ENCODE measurements at places on chromosomes 4 and X.

DNA sequence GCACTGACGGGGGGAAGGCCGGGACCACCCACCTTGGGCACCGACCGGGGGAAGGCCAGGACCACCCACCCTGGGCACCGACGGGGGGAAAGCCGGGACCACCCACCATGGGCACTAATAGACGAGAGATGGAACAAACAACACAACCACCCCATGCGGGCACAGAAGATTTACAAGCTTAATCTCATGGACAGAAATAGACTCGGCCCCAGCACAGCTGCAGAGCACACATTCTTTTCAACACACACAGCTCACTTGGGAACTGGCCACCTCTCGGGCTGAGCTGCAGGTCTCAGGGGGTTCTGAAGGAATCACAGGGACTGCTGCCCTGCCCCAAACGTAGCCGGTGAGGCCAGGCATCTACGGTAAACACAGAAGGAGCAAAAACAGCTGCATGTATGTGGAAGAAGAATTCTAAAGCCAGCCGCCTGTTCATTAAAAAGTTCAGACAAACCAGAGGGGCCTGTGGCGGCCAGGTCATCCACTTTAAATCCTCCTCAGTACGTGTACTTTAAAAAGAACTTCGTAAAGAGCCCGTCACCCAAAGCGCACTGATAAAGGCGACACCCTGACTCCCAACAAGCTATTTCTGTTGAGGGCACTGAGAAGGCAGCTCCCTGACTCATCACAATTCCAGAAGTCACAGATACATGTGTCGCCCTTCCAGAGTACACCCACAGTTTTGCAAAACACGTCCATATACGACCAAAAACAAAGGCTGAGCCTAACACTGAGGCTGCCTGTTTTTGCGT lies 17.7 kb downstream of the PPP2R3B start:
- peak; percentile 67 for DNase-seq

DNA sequence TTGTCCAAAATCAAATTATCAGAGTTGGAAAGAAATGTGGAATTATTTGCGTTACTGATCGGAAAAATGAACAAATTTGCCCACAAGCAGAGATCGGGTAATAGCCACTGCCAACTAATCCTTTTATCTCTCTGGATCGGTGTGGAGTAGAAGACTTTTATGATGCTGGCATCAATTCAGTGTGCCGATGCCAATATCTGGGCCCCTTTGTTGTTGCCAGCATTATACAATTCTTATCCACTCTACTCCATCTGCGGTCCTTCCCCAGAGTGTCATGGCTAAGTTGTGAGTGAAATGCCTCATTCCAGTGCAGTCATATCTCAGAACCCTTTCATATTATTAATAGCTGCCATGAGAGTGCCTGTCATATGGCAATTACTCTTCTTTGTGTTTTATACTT lies 660.2 kb downstream of the ADGRL3 start:
- DNase-seq = no peak

DNA sequence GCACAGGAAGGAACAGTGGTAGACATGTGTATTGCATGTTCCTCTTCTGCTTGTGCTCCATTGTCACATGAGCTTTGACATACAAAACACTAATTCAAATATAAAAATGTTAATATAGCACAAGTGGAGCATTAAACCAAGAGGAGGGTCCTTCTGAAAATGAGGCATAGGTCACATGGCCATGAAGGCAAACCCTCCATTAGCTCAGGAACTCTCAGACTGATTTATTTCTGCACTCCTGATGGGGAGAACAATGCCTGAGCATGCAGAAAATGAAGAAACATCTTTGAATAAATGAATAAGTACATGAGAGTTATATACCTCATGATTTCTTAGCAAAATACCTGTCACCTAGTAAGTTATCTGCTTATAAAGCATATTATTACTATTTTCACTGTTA lies 769.2 kb upstream of the EPHA5 start:
- no peak for DNase-seq

- peak; percentile 61 for DNase-seq
Measured at GRCh38 chrX:51802917-51803688, 59.9 kb downstream of the GSPT2 start.

DNA sequence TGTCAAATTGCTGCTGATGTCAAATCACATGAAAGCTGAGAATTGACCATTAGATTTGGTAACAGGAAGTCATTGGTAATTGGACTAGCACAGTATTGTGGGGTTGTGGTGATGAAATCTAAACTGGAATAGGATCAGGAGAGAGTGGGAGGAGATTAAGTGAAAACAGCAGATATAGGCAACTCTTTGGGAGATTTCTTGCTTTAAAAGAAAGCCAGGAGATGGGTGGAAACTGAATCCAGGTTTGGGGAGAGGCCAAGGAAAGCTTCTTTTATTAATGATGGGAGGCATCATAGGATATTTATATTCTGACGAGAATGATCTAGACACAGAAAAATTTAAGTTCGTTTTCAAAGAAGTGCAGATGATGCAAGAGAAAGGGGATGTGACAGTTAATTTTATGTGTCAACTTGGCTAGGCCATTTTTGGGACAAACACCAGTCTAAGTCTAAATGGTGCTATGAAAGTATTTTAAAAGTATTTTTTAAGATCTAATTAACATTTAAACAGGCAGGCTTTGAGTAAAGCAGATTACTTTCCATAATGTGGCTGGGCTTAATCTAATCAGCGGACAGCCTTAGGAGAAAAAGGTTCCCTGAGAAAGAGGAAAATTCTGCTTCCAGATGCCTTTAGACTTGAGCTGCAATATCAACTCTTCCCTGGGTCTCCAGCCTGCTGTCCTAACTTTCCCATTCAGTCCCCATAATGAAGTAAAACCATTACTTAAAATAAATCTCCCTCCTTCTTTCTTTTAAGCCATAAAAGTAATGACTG lies 24.7 kb downstream of the SEC24D start:
- DNase-seq = peak; percentile 88

DNA sequence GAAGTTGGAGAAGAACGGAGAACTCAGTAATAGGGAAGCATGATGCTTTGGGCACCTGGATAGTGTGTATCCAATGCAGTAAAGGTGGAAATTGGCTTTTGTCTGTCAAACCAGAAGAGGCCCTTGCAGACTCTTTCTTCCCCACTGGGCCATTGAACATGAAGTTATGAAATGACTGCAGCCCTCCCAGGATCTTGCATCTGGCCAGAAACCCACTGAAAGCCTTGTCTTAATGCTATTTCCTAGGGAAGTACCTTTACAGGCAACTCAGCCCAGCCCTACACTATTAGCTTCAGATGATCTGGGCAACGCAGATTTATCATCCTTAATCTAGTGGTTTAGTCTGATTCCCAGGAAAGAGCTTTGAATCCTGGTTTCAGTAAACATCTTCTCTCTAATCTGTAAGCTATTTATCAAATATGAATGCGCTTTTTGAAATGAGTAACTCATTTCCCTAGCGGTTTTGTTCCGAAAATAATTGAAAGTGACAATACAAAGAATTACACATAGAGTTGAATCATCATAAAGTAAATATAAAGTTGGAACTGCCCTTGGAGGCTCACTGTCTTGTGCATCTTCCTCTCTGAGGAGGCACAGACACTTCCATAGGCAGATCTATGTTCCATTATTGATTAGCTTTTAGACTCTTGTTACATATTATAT lies 464.1 kb downstream of the IDS start:
- peak; percentile 9 for DNase-seq

DNA sequence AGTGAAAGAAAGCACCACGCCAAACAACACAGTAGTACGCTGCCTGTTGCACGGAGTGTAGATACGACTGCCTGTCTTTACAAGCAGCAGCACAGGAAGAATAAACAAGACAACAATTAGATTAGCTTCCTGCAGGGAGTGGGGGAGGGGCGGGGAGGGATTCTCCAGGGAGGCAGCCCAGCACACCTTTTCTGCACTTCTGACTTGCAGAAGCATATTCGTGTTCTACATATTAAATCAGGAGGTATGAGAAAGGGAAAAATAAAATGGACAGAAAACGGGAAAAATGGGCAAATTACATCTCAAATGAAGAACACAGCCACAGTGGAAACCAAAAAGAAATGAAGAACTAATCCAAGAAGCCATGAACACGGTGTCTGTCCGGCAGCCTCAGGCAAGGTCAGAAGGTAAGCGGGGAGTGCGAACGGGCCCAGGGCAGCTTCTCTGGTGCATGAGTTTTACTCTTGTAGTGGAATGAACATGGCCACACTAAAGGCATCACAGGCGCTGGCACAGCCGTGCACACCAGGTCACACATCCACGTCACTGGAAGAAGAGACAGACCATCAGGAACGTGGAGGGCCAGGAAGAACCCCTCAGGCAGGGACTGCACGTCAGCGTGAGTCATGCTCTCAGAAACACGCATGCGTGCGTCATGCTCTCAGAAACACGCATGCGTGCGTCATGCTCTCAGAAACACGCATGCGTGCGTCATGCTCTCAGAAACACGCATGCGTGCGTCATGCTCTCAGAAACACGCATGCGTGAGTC lies 20.1 kb upstream of the ADRA2C start:
- no peak for DNase-seq

- DNase-seq = no peak
Measured at GRCh38 chr4:19879330-19879729, 372.4 kb upstream of the SLIT2 start.

DNA sequence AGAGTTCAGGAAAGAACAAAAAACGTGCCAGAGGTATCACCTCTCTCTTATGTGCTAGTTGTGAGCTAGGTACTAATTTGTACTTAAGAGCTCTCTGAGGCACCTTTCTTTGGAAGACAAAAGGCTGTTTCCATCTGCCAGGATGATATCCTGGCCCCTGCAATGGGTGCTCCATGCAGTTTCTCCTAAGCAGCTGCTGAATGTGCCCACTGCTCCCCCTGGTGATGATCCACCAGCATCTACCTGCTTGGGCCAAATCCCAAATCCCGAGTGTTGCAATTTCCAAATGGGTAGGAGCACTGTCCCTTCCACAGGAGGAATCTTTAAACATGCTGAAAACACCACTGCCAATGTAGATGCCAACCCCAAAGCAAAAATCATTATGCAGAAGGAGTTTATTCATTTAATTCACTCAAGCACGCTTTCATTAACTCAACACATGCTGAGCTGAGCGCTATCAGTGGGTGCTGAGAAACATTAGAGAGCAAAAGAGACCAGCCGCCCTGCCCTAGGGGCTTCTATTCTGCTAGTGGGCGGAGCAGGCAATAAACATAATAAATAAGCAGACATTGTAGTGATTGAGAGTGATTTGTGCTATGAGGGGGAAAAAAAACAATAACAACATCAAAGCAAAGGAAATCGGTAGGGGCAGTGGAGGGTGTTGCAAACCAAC lies 69.6 kb upstream of the C4orf50 start:
- no peak for DNase-seq

- DNase-seq = peak; percentile 46
Measured at GRCh38 chrX:29948653-29949052, 266.7 kb upstream of the MAGEB2 start.

DNA sequence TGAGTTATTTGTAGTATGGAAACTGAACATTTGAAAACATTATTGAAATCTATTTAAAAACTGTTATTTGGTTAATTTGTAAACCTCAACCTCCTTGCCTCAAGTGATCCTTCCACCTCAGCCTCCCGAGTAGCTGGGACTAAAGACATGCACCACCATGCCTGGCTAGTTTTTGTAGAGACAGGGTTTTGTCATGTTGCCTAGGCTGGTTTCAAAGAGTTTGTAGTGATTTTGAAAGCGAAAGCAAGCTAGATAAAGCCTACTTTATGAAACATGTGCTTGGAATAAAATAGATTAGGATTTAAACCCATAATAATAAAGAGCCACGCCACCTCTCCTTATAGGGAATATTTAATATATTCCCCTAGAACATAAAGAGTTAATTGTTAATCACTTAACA lies 23.5 kb downstream of the ARSJ start:
- DNase-seq = no peak

DNA sequence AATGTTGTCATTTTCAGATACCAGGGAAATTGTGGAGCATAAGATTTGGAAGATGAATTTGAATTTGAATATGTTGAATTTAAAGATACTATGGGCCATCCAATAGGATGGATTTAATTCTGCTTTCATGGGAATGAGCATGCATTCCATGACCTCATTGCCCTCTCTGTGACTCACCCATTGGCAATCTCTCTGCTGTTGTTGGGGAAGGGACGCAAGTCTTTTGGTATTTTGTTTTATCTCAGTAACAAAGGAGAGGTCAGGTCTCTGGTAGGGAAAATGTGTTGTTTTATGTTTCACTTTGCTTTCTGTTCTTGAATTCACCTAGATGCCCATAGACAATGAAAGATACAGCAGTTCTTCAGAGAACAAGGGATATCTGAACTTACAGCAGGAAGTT lies 42.1 kb upstream of the MAGEA4 start:
- peak; percentile 79 for DNase-seq
